ENCODE measurements at places on chromosomes 1 and 21.

- DNase-seq, result no peak
These were observed 57.9 kb downstream of the MIER1 start for GRCh38 chr1:66982561-66983260.

DNA sequence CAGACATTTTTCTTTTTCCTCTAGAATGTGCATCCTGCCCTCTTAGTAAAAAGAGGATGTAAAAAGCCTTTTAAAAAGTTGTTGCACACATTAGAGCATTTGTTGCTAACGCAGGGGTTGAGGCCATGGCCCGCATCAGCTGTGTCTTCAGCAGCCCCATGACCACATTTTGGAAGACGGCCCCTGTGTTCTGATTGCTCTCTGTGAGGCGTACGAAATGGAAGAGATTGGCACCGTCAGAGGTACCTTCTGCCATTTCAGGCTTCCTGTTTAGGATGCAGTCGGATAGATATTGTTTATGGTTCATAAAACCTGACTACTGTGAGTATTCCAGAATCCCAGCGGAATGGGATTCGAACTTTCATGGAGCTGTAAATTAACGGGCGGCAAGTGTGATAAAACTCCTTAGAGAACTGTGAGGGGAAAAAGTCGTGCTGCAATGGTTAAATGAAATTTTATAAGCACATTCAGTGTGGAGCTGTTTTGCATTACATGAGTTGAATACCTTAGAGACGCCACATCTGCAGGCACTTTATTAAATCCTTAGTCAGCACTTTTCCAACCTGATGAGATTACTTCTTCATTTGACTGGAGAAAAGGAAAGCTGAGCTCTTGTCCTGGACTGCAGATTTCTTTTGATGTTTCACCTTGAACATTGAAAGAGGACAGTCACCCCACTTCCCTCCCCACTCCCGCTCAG is 273.9 kb downstream of the TM2D1 start:
- DNase-seq, result no peak

GRCh38 chr1:30271401-30272276 is 451.7 kb downstream of the MATN1 start:
- DNase-seq, result no peak

- peak; percentile 87 for DNase-seq
These were observed 14.0 kb upstream of the GBP5 start for GRCh38 chr1:89286549-89287180.

DNA sequence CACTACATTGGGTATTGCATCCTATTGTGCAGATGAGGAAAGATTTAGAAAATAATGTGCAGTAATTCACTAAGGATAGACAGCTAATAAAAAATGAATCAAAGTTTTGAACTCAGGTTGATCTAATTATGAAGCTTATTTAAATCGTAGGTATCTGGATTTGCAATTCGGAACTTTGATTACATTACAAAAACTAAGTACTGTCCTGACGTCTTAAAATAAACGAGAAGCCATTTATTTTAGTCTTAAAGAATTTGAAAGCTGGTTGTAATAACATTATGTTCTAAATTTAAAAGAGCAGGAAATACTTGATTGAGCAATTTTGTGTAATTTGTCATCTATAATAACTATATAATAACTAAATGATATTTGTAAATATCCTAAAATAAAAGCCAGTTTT is 235.9 kb downstream of the TPR start:
- DNase-seq, result no peak

- no peak for DNase-seq
These were observed 27.4 kb downstream of the AGL start for GRCh38 chr1:99877568-99877967.

DNA sequence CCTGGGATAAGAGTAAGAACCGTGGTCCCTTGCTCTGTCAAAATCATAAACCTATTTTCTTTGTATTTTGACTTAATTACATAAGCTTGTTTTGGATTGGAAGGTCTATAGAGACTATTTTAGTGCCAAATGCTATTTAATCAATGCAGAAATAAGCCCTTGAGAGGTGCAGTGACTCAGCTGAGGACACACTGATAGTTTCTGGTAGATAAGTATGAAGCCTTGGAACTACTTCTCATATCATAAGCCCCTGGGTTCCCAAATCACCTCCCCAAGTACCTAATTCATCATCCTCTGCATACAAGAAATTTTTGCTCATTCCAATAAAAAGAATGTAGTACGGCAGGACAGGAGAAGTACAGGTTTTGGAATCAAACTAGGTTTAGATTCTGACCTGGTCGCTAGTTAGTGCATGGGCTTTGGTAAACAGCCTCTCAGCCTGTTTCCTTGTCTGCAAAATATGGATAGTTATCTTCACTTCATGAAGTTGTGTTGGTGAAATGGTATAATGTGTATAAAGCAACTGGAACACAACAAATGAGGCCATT is 3.3 kb upstream of the CD55 start:
- no peak for DNase-seq

DNA sequence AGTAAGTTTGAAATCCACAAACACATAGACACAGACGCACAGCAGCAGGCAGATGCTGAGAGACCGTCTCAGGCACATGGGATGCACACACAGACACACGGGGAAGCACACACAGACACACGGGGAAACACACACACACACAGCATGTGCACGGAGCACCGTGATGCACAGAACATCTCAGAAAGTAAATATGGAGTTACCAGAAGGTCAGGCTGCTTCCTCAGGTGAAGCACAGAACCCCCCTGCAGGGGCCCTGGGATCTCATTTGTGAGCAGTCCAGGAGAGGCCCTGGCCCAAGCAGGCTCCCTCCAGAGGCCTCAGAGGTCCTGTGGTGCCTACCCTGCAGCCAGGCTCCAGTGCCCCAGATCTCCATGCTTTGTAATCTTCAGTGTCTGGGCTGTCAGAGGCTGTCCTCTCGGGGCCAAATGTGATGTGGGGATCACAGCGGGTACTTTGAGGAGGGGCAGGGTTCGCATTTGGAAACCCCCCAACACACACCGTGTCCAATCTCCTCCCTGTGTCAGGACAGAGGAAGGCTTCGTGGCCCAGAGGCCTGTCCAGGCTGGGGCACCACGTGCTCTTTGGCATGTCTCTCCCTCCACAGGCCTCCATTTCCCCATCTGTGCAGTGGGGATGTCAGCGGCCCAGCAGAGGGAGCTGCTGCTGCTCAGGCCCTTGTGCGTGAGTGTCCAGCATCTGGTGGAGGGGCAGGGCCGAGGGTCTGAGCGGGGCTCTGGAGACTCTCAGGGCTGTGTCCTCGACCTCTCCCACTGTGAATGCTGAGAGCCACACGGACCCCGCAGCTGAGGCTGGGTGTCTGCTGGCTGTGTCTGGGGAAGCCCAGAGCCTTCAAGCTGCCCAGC is 23.0 kb upstream of the PRSS38 start:
- no peak for DNase-seq

GRCh38 chr1:28971980-28972771 is 57.8 kb downstream of the EPB41 start:
- no peak for DNase-seq

DNA sequence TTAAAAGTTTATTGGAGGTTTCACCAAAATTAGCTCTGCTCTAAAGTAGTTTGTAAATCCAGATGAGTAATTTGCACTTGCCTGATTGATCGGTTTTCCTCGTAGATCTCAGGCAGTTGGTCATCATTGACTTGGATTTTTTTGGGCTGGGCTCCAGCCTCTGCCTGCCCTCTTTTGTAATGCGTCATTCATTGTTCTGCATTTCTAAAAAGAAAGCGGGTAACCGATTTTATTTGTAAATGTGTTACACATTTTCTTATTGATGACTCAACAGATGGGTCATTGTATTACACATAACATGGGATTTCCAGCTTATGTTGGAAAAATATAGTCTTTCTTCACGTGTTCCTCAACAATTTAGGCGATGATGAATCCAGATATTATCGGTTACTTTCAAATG is 5.5 kb downstream of the ETS2 start:
- no peak for DNase-seq

DNA sequence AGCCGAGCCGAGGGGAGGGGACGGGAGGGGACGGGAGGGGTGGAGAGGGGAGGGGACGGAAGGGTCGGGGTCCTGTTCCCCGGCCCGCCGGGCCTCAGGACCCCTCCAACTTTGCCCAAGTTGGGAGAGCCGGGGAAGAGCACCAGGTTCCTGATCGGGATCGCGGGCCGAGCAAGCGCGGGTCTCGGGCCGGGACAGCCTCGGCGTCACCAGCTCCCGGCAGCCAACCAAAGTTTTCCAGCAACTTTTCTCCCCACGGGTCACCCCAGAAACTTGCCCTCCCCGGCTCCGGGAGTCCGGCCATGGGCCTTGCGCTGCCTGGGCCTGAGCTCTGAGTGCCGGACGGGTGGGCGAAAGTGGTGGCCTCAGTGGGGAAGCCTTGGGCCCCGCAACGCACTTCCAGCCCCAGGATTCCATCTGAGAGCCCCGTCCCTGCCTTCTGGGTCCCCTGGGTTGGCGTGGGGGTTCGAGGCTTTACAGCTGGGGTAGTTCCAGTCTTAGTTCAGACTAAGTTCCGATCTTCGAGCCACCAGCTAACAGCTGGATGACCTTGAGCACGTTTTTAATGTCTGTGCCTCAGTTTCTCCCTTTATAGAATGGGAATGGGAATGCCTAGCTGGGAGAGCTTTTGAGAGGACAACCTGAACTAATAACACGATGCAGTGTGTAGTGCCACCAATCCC is 458 bp downstream of the ZC3H12A start:
- no peak for DNase-seq

- DNase-seq, result no peak
These were observed 9.5 kb downstream of the GNAT2 start for GRCh38 chr1:109609881-109610280.

- DNase-seq, result no peak
These were observed 1373.7 kb downstream of the BRINP3 start for GRCh38 chr1:189103956-189104355.

DNA sequence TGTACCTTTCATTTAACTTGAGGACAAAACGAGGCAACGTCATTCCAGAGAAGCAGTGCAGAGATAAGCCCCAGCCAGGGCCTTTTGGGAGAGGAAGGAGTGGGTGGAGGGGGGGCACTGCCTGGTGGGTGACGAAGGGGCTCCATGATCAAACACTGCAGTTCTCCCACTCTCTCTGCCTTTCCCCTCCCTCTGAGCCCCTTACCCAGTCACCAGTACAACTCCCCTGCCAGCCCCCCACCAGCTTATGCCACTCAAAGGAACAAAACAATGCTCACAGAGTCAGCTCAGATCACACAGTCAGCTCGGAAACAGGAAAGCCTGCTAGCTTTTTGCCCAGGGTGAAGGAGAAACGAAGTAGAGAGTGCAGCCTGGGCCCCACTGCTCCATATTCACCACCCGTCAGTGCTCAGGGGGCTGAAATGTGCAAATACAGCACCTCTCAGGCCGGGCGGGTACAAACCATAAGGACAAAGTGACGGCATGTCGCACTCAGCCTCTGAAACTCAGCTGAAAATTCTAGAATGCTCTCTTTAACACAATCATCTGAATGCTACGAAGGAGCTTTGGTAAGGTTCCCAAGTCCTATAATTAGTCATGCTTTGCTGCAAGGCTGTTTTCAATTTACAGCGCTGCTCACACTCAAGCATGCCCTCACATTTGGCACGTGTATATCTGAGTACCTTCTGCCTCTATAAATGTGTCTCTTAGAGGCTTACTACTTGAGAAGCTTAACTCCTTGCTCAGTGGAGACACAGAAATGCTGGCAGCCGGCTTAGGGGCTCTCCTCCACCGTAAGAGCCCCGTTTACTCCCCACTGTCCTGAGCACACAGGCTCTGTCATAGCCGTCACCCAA is 65.8 kb upstream of the RAB4A start:
- no peak for DNase-seq

- no peak for DNase-seq
These were observed 13.8 kb downstream of the CASZ1 start for GRCh38 chr1:10782491-10783244.

DNA sequence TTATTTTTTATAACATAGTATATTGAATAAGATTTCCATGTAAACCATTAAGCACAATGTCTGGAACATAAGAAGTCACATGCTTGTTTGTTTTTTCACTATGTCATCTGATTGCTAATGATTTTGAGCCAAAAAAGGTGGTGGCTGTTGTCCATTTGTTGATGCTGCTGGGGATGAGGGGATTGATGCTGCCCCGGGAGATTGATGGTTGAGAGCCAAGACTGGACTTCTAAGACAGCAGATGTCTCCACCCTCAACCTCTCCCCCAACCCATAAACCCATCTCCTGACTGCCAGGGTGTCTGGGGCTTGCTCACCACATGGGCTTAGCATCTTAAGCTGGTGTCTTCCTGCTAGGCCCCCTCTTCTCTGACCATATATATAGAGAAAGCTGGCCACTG is 35.8 kb upstream of the CD34 start:
- DNase-seq, result no peak

DNA sequence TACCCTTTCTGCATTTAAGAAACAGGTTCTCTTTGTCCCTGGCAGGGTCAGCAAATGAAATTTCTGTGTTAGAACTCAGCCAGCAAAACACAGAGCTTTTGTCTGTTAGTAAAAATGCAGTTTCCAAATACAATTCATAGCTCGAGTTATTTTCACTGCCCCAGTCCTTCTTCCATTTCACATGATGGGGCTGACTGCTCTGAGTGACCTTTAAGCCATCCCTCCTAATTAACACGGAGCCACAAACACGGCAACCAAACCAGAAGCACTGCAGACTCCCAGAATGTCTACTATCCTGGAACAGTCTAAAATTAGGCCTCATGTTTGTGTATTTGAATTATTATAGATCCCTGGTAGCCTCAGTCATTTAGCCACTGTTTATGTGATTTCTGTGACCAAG is 99.1 kb upstream of the RGS4 start:
- no peak for DNase-seq

GRCh38 chr21:31426235-31426797 is 82.3 kb upstream of the TIAM1 start:
- peak; percentile 41 for DNase-seq

DNA sequence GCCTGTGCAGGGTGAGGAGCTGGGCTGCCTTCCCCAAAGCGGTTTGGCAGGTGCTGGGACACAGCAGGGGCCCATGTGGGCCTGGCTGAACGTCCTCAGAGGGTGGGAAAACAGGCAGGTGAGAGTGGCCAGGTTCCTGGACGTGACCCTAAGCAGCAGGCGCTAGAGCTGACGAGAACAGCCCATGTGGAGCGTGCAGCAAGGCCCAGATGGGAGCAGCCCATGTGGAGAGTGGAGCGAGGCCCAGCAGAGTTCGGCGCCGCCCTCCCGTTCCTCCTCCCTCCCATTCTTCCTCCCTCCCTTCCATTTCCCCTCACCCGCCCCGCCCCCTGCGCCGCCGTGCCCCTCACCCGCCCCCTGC is 314.4 kb upstream of the VAMP3 start:
- DNase-seq, result no peak

- DNase-seq, result no peak
These were observed 551.5 kb downstream of the LMO4 start for GRCh38 chr1:87880098-87880760.

DNA sequence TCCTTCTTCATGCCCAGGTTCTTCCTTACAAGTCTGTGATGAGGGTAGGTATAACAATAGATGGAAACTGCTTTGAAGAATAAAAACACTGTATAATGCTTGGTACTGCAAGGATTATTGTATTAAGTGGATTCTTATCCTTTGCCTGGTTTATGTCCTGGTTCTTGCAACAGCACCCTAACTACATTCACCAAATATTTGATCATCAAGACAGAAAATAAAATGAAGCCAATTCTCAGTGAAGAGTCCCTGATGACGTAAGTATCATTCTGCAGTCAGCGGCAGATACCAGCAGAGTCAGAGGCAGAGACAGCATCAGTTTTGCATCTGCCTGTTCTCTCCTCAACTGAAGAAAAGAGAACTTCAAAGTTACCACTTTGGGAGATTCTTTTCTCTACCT is 19.7 kb downstream of the ARHGEF11 start:
- DNase-seq, result no peak

Measured in T-helper 1 cell (primary cell).